ENCODE measurements at places on chromosomes 5 and 9.

DNA sequence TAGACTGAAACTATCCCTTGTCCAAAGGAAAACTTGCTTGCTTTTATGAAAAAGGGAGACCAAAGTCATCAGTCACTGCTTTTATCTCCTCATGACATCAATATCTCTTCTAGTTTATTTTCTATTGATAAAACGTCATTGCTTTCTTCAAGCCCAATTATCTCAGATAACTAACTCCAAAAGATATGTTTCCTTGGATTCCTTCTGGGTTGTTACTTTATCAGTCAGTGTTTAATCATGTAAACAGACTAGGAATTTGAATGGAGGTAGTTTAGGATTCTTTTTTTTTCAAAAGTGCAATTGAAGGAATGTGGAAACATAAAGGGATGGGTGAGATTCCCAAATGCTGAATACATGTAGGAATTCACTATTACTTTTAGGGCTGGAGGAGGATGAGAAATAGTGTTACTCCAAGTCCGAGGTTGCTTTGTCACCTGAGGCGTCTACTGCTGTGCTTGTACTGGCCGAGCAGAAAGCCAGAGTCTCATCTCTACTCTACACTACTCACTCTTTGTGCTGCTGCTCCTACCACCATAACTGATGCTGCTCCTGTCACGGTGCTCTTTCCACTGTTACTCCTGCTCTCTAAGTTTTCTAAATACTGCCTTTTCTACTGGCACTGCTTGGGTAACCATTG lies 1697.1 kb upstream of the NUDT12 start:
- no peak for DNase-seq

DNA sequence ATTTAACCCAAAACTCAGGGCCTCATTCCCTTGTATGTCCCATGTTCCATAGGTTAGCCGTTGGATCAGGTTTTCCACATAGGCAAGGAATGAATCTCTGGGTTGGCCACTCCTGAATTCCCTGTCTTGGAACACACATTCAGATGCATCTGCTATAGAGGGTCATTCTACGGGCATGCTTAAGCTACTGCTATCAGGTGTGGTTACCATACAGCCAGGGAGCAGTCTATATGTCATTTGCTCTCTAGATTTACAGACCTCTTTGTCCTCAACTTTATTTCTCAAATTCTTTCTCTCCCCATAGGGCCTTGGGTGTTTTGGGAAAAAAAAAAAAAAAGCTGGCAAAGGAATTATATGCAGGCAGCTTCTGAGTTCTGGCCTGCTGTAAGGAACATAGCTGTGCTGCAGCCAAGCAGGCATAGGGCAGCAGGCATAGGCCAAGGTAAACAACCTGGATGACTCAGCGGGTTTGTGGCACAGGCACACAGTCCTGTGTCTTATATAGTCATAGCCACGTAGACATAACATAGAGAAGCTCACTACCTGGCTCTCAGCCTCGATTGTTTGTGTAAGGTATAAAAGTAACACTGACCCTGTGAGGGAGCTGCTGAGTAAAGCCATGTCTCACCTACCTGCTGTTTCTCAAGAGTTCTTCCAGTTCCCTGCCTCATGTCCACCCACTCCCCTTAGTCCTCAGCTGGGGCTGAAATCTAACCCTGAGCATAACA lies 141.5 kb downstream of the OSTF1 start:
- no peak for DNase-seq

DNA sequence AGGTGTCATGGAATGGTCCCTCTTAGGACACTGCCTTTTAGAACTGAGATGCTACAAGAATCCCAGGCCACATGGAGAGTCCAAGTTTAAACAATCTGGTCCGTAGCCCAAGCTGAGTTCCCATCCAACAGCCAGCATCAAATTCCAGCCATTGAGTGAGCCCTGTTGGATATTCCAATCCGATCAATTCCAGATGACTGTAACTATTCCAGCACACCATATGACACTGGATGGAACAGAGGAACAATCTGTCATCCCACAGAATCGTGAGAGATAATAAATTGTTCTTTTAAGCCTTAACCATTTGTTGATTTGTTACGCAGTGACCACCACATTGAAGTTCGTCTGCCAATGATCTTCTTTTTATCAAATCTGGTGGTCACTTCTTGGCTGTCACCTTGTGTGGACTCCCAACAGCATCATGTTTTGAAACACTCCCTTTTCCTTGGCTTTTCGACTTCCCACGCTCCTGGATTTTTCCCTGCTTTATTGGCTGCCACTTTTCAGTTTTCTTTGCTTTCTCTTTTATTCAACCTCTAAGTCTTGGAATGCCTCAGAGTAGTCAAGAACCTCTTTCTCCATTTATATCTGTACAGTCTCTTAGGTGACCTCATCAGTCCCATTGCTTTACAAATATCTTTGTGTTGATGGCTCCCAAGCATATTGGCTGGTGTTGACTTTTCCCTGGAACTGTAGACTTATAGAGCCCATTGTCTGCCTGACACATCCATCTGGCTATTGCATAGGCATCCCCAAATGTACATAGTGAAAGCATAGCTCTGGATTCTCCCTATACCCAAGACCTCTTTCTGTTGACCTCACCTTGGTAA lies 46.1 kb downstream of the TNFSF15 start:
- no peak for DNase-seq

GRCh38 chr9:123816817-123817472 lies 113.0 kb downstream of the DENND1A start:
- DNase-seq: no peak

GRCh38 chr5:78647838-78648358 lies 674 bp downstream of the LHFPL2 start:
- DNase-seq: no peak

- no peak for DNase-seq
Observed at GRCh38 chr5:78331523-78332080, 28.8 kb upstream of the SCAMP1 start.

DNA sequence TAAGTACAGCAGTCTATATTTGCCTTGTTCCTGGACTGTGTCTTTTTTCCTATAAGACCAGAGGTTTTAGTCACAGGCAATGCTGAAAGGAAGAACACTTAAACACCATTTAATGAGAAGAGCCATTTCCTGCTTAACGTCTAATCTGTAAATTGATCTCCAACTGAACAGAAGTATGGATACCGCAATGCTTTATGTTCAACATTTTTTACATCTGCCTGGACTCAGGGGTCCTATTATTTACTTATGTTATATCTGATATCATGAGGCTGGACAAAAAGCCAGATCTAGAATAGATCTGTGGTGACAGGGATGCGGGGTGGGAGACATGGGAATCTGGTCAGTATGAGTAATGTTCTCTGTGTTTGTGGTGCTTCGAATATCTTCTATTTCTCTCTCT lies 334.6 kb upstream of the MPDZ start:
- no peak for DNase-seq

DNA sequence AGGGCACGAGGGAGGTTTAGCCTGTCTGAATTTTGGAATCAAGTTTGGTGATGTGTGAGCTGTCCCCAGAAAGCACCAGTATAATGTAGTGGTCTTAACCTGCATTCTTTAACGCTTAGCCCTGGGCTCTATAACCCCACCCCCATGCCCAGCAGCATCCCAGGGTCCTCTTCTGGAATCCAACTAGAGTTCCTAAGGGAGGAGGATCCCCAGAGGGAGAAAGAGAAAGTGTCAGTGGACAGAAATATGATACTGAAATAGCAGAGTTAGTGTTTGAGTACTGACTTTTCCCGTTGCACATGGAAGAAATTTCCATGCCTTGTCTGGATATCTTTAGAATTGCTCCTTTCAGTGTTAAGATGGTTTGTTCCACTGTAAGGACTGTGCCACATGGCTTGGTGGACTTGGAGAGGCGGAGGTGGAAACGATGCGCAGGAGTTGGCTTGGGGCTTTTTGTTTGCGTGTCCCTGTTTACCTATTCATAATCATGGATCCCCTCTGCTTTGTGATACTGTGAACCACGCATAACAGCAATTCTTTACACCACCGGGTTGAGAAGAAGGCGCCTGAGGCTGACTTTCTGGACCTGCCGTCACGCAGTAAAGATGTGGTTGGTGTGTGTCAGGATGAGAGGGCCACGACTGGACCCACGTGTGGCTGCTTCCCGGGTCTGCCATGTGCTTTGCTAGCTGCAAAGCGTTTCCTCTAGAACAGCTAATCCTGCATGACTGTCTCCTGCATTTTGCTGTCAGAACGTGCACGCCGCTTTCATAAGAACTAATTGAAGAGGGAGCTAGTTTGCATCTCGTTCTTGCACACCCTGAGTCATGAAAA lies 142.3 kb downstream of the SMARCA2 start:
- DNase-seq: no peak

GRCh38 chr5:74839229-74839628 lies 27.0 kb downstream of the FAM169A start:
- DNase-seq: no peak

DNA sequence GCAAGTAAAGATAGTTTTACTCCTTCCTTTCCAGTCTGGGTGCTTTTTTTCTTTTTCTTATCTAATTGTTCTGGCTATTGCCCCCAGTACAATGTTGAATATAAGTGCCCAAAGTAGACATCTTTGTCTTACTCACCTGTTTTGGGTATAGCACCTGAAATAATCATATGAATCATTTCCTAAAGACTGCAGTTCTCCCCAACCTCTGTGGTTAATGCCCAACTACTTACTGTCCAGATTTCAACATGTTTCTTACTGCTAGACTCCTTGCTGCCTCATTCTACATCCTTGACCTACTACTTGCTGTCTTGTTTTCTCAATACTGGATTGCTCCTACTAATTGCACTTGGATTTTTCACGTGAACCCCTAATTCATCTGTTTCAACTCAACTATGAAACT lies 8.8 kb upstream of the HSDL2 start:
- DNase-seq: no peak

GRCh38 chr9:95053611-95054570 lies 263.6 kb downstream of the FANCC start:
- no peak for DNase-seq

DNA sequence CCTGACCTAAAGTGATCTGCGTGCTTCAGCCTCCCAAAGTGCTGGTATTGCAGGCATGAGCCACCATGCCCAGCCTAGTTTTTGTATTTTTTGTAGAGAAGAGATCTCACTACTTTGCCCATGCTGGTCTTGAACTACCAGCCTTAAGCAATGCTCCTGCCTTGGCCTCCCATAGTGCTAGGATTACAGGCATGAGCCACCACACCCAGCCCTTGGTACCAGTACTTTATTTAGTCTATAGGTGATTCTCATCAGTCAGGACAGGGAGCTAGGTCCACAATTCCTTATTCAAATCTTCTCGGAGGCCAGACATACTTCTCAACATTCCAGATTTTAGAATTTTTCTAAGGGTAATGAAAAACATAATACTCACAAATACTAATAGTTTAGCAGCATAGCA lies 8.4 kb downstream of the ZNF131 start:
- no peak for DNase-seq

GRCh38 chr9:136541179-136541578 lies 4.7 kb downstream of the NOTCH1 start:
- DNase-seq: no peak

DNA sequence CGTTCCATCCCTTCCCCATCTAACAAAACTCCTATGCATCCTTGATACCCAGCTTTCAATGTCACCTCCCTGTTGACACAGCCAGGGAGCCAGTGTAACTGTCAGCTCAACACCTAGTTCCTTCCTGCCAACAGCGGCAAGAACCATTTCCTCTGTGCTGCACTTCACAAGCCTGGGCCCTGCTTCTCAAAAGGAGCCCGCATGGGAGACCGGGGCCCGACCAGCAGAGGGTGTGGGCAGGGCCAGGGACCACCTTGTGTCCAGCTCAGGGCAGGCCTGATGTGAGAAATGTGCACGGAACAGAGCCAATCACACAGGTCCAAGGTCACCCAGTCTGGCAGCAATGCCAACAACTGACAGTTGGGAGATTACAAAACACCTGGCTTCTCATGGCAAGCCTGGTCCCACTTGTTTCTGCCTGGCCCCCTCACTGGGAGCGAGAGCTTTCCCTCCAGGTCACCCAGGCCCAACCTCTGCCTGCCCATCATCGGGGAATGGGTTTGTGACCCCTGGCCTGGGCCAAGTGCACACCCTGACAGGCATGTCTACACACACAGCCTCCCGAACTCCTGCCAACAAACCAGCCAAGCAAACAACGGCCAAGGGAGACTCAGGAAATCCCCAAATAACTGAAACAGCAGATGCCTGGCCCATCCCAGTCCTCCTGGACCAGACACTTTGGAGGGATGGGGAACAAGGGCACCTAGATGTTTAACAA lies 3.1 kb downstream of the RNF44 start:
- no peak for DNase-seq

DNA sequence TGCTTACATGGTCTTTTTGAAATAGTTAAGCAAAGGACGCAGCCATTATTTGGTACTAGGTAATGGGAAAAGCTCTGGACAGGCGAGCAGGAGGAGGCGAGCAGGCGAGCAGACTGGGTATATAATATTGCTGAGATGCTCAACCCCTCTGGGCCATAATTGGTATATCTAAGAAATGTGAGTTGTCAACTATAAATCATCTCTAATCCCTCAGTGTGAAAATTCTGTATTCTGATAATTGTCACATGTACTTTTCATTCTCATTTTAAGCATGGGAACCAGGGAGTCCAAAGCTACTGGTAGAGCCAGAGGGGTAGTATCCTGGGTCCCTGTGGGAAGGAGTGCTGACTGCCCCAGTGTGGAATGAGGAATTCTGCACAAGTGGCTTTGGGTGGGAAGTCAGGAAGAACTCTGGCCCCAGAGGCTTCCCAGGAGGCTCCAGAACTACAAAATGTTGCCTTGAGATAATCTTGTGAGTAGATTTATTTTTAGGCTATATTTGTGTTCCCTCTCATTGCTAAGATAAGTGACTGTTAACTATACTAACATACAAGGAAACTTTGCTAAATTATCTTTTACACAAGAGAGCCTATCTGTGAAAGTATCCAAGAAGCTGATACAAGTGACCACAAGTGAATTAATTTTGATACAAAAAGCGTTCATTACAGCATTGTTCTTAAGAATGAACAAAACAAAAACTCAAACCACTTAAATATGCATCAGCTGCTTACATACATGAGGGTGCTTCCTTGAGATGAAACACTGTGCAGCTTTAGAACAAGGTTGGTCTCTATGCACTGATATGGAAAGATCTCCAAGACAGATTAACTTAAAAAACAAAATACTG lies 70.5 kb upstream of the TNFAIP8 start:
- no peak for DNase-seq

DNA sequence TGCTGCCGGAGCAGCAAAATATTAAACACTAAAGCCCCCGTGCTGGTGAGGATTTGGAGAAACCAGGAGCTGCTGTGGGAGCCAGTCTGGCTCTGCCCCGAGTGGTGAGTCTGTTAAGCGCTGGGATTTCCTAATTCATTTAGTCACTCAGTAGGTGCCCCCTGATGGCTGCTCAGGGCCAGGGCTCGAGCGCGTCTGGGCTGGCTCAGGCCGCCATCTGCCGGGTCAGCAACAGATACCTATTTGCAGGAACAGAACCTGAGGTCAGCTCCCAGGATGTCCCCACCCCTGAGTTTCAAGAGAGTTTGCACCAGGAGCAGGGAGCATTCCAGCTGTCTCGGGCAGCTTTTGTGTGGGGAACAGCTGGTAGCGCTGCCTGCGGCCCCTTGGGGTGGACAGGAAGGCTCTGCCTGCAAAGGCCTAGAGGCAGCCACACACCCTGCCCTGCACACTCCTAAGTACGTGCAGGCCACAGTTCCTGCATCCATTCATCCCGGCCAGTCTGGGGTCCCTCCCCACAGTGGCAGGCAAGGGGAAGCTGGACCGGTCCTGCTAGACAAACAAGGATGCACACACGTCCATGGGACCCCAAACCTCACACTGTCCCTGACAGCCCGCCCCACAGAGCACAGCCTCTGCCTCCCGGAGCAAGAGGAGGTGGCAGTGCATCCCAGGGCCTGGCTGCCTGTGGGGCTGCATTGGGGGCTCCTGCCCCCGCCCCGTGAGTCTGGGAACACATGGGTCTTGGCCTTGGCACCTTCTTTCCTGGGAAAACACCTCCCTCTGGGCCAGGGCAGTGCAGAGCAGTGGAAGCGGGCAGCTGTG lies 83.7 kb downstream of the ADAMTS2 start:
- DNase-seq: no peak

Measured in AG04449 (cell line).